ENCODE measurements at places on chromosomes 1 and 21.

DNA sequence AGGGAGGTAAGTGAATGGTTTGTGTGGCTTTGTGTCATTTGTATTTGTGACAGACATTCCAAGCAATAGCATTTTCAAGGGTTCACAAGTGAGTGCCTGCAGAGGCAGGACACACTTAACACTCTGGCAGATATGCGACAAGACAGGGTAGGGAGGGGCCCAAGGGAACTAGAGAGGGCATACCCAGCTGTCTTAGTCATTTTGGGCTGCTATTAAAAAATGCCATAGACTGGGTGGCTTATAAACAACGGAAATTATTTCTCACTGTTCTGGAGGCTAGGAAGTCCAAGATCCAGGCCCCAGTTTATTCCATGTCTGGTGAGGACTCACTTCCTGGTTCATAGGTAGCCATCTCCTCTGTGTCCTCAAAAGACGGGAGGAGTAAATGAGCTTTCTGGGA is 137.4 kb downstream of the FGGY start:
- peak; percentile 92 for DNase-seq

GRCh38 chr1:176853503-176853902 is 311.0 kb downstream of the ASTN1 start:
- DNase-seq, result no peak

GRCh38 chr1:177854951-177855350 is 114.9 kb downstream of the SEC16B start:
- no peak for DNase-seq

GRCh38 chr1:207831517-207832327 is 79.2 kb downstream of the CD34 start:
- DNase-seq, result peak; percentile 24

DNA sequence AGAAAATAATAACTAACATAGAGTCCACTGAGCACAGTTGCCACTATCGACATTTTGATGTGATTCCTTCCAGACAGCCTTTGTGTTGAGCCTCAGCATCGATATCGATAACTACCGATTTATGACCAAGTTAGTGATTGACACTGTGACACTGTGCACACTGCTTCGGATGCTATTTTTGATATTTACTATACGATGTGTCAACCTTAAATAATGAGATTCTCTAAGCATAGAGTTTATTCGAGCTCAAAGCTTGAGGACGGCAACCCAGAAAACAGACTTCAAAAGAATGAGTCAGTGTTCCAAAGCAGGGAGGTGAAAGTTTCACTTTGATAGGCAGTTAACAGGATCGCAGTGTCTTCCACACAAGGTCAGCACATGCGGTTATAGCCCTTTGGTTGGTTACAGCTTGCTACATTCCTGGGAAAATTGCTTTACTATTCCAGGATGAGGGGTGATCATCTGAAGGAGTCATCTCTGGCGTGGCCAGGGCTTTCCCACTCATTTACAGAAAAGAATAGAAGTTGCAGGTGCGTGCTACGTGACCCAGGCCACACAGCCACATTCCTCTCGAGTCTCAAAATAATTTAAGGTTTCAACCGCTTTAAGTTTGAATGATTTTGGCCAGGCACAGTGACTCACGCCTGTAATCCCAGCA is 53.6 kb upstream of the EFHD2 start:
- DNase-seq, result peak; percentile 93

DNA sequence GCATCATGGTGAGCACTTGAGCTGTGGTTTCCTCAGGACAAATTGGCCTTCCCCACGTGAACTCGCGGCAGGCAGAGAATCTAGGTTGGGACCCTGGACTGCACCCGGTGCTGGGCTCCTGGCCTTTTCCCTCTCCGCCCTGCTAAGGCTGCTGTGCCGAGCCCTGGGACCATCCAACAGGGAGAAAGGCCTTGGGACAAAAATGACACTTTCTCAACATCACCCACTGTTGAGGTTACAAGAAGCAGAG is 9.2 kb upstream of the UMODL1 start:
- no peak for DNase-seq

- no peak for DNase-seq
Measured at GRCh38 chr1:214360525-214361164, 79.7 kb downstream of the SMYD2 start.

DNA sequence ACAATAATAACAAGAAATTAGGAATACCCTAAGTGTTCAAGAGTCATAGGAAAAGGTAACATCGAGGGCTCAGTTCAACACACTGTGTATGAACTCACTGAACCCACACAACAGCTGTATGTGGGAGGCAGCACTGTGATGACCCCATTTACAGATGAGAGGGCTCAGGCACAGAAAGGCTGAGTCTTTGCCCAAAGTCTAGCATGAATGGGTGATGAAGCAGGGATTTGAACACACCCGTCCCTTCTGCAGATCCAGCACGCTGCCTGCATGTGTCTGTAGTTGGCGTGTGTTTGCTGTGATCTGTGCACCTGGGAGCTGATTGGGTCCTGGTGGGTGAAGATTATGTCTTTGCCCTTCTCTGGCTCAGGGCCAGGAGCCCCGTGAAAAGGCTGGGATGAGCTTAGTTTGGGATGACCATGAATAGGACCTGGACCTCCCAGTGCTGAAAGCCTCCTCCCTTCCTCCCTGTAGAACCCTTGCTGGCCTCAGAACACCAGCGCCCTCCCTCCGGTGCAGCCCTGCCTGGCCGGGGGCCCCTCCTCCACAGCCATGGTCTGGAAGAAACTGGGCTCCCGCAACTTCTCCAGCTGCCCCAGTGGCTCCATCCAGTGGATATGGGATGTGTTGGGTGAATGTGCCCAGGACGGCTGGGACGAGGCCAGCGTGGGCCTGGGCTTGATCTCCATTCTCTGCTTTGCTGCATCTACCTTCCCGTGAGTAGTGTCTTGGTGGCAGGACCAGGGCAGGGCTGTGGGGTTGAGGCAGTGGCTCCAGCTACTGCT is 5.2 kb downstream of the SLC66A1 start:
- no peak for DNase-seq

- peak; percentile 7 for DNase-seq
Measured at GRCh38 chr1:89759036-89759435, 61.8 kb upstream of the LRRC8D start.

- peak; percentile 27 for DNase-seq
Measured at GRCh38 chr1:167805041-167805556, 83.3 kb downstream of the MPZL1 start.

- no peak for DNase-seq
Measured at GRCh38 chr21:22468893-22469292, 1470.7 kb downstream of the NCAM2 start.

DNA sequence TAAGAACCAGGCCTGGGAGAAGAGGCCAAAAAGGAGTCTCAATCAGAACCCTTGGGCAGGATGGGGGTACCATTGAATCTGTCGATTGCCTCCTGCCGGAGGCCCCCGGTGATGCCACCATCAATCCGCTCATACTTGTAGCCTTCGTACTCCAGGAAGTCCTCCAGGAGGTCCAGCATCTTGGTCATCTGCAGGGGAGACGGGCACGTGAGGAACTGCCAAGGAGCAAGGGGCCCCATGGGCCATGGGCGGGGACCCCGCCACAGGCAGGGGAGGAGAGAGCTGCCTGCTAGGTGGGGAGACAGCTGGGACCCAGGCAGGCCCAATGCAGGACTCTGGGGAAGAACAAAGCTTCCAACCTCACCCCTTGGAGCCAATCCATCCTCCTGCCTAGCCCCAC is 48.6 kb downstream of the CHD5 start:
- no peak for DNase-seq

GRCh38 chr1:52668711-52669110 is 29.4 kb downstream of the COA7 start:
- DNase-seq, result peak; percentile 49

DNA sequence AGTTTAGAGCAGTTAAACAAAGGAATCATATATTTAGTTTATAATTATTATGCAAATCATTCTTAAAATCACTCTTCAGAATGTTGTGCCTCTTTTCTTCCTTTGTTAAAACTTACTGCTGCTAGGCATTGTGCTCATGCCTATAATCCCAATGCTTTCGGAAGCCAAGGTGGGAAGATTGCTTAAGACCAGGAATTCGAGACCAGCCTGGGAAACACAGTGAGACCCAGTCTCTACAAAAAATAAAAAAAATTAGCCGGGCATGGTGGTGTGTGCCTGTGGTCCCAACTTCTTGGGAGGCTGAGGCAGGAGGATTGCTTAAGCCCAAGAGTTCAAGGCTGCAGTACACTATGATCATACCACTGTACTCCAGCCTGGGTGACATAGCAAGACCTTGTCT is 33.6 kb downstream of the ZSWIM5 start:
- no peak for DNase-seq

- no peak for DNase-seq
Measured at GRCh38 chr1:34746785-34747637, 7.8 kb upstream of the GJB5 start.

DNA sequence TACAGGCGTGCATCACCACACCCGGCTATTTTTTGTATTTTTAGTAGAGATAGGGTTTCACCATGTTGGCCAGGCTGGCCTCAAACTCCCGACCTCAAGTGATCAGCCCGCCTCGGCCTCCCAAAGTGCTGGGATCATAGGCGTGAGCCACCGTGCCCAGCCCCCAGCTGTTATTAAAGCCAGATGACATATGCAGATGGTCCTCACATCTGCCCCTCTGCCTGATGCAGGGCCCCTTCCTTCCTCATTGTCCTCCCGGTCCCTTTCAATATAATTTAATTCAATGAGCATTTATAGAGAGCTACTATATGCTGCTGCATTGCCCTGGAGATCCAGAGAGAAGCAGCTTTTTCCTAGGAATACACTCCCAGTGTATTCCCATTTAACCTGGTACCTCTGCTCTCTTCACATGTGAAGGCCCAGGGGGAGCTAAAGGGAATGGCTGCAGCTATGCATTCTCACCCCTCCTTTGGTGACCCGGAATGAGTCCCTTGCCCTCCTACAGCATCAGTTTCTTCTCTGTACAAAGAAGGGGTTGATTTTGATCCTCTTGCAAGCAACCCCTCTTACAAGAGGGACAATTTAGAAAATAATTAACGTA is 55.6 kb downstream of the L1TD1 start:
- no peak for DNase-seq

- peak; percentile 32 for DNase-seq
Measured at GRCh38 chr1:147171399-147172167, 687 bp downstream of the PRKAB2 start.

GRCh38 chr1:18751425-18751824 is 108.0 kb downstream of the TAS1R2 start:
- DNase-seq, result no peak

DNA sequence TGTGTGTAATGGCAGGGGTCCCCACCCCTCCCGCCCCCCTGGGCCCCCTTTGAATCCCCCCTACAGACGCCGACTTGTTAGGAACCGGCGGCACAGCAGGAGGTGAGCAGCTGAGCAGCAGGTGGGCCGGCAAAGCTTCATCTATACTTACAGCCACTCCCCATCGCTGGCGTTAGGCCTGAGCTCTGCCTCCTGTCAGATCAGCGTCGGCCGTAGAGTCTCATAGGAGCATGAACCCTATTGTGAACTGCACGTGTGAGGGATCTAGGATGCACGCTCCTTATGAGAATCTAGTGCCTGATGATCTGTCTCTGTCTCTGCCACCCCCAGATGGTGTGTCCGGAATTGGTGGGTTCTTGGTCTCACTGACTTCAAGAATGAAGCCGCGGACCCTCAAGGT is 14.9 kb upstream of the VPS26C start:
- no peak for DNase-seq

- no peak for DNase-seq
Measured at GRCh38 chr1:63802109-63802508, 28.3 kb downstream of the ROR1 start.

GRCh38 chr21:28821276-28822122 is 171.2 kb downstream of the LTN1 start:
- peak; percentile 89 for DNase-seq

DNA sequence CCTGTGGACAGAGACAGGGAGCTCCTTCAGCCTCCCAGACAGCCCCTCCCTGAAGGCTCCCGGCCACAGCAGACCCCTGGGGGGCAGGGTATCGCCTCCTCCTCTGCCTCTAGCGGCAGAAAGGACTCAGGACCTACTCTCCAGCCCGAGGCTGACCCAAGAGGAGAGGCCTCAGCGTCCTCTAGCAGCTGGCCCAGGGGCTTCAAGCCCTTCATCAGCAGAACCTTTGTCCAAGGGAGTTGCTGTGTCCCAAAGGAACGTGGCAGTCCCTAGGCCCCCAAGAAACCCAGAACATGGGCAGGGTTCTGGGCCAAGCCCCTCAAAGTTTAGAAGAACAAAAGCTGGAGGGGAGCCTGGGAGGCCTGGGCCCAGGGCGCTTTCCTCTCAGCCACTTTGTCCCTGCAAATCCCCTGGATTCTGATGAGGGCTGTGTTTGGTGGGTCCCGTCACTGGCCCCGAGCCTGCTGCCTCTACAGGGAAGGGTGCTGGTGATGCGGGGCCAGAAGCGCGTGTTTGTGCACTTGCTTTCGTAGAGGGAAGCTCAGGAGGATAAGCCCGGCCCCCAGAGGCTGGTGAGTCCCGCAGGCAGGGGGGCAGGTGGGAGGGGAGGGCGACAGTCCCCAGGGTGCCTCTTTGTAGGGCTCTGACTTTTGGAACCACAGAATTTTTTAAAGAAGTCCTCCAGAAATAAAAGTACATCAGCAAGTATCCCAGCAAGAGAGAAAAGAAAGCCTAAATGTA is 13.3 kb downstream of the ITGB2 start:
- DNase-seq, result no peak

- DNase-seq, result no peak
Measured at GRCh38 chr1:162218546-162218945, 149.1 kb downstream of the NOS1AP start.

- DNase-seq, result no peak
Measured at GRCh38 chr1:18580691-18581419, 49.8 kb upstream of the PAX7 start.

GRCh38 chr1:25458541-25459298 is 28.0 kb downstream of the MACO1 start:
- DNase-seq, result peak; percentile 75

DNA sequence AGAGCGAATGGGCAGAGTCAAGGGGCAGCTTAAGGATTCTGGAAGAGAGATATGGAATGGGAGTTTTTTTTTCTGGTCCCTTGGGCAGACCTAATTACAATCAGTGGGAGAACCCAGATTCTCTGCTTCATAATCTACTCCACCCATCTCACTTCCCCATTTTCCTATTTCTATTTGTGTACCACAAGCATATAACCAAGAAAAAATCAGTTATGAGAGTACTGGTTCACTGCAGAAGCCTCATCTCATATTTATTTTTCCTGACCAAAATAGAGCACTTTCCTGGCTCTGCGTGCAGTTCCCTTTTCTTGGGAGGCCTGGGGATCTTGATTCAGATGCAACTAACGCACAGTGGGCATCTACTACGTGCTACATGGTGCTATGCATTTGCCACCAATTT is 82.2 kb upstream of the SLFNL1 start:
- no peak for DNase-seq

DNA sequence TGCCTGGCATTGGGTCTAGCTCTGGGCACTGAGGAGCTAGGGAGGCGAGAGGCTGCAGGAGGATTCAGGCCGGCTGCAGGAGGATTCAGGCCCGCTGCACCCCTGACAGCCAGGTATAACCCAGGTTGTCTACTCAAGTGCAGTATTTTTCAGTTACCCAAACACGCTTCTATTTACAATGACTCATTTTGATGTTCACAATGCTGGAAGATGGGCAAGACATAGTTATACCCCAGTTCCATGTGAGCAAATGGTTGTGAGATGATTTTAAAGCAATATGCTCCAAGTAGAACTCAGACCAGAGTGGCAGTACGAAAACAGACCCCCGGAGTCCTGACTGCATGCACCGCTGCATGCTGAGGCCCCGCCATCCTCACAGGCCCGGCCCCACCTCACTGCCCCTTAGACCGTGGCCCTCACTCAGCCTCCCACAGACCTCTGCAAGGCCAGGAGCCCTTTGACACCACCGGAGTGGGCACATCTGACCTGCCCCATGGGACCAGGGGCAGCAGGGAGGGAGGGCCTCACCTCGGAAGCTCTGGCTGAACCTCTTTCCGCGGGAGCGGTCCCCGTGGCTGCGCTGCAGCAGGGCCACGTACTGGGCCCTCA is 553 bp downstream of the LEFTY1 start:
- DNase-seq, result no peak

- DNase-seq, result no peak
Measured at GRCh38 chr1:119015547-119015946, 27.4 kb upstream of the TBX15 start.

Data from EH (cell line).